ENCODE measurements at places on chromosomes 1 and 21.

DNA sequence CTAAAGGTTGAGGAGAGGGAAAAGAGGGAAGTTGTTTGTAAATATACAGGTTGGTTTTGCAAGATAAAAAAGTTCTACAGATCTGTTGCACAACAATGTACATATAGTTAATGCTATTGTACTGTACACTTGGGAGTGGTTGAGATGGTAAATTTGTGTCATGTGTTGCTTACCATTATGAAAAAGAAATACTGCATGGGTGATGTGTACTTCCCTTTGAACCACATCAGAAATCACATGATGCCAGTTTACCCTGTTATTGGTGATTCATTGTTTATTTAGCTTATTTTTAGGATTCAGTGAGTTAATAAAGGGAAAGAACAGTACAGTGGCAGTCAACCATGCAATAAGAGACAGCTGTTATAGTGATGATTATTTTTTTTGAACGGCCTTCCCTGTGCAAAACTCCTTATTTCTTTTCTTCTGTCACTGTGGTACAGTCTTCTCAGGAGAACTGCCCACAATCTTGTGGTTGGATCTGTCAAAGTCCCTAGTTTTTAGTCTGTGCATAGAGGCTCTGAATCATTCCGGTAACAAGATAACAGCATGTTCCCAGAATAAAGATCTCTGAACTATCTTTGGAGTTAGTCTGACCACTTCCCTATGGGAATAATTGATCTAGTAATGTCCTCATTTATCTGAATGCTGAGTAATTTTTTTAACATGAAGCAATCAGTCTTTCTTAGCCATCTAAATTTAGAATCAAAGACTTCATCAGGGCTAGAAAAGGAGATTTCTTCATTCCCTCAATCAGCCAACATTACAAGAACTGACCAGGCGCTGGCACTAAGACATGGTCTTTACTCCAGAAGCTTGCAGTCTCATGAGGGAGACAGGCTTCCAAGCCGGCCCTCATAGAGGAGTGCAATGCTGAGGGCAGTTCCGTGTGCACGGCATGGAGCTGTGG lies 84.2 kb downstream of the SH3GLB1 start:
- no peak for DNase-seq

DNA sequence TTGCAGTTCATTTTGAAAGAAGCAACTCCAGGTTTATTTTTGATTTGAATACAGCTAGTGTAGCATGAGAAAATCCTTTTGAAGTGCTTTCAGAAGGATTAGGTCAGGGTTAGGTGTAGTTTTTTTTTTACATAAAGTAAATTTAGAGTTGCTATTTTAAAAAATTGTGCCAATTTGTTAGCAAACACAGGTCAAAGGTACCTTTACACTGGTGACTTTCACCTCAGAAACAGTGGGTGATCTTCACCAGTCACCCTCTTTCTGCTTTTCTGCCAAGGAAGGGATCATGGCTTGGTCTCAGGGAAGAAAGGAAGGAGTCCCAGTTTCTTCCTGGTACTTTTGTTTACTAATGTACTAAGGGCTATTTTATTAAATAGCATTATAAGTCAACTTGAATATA lies 111.5 kb downstream of the SDCCAG8 start:
- no peak for DNase-seq

DNA sequence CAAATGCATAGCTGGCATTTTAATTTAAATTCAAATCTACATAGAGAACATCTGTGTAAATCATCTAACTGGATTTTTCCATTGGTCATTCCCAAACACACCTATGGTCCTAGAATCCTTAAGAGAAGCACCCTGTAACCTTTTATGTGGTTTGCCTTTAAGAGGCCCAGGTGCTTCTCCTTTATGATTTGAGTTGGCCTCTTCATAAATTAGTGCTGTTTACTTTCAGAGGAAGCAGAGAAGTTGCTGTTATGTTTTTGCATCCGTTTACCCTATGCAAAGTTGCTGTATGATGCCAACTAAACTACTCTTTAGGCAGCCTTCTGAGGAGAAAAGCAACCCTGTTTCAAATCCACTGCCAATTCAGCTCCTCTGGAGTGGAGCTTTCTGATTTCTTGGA lies 193.8 kb downstream of the HS2ST1 start:
- no peak for DNase-seq

- DNase-seq = peak; percentile 2
Observed at GRCh38 chr1:199859491-199859933, 168.0 kb upstream of the NR5A2 start.

GRCh38 chr21:38956856-38957571 lies 151.3 kb downstream of the ETS2 start:
- DNase-seq = no peak

DNA sequence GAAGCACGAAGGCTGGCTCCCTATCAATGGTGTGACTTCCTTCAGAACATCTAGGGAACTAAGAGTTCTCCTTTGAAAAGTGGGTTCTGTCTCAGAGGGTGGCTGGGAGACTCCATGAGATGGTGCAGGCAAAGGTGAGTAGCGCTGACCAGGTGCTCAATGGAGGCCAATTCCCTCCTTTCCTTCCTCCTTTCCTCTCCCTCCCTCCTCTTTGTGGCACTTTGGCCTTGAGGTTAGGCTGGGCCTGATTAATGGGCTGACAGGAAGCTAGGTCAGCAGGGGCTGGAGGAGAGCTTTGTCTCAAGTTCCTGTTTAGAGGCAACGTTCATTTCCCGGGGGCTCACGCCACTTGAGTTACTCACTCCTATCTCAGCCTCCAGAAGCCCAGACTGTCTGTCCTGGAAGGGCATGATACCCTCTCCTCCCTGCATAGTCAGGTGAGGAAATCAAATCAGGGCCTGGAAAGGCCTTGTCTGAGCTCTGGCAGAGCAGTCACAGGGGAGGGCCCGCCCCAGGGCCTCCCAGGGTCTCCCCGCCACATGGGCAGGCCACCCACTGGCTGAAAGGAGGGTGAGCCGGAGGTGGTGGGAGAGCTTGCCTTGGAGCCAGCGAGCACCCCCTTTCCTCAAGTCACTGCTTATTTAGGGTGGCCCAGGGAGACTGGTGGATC lies 58.4 kb upstream of the SSBP3 start:
- no peak for DNase-seq

- no peak for DNase-seq
Observed at GRCh38 chr1:98675282-98675681, 13.8 kb downstream of the SNX7 start.

DNA sequence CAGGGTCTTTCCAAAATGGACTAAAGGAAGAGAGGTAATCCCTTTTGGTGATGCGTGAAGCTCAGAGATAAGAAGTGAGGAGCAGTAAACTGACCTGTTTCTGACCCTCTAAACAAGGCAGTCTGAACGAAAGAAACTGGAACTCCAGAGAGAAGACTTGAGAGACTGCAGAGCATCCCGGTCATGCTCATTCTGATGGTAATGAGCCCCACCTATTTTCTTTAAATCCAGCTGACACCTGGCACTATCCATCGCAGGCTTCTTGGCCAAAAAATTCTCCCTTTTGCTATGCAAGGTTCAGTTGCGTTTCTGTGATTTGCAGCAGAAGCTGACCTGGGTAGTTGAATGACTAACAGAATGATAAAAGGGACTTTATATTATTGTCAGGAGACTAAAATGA lies 105.9 kb upstream of the KCNK2 start:
- no peak for DNase-seq

- no peak for DNase-seq
Observed at GRCh38 chr1:73781251-73781650, 416.7 kb downstream of the LRRIQ3 start.

- no peak for DNase-seq
Observed at GRCh38 chr1:65153635-65154034, 5.6 kb downstream of the AK4 start.

GRCh38 chr1:161013488-161014230 lies 7.3 kb downstream of the F11R start:
- DNase-seq = peak; percentile 77

- DNase-seq = no peak
Observed at GRCh38 chr1:29853716-29854330, 617.5 kb downstream of the PTPRU start.

DNA sequence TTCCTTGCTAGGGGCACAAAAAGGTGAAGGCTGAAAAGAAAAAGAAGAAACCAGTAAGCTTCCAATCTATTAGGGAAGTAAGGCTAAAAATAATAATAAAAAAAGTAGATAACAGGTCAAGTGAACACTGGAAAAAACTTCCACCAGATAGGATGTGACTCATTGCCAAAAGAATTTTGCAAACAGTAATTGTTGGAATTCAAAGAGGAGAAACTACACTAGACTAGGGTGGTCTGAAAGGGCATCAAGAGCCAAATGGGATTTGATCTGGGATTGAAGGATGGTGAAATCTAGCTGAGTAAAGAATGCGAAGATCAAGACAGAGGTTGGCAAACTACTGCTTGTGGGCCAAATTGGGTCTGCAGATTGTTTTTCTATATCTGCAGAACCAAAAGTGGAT lies 6.0 kb upstream of the ST6GALNAC3 start:
- no peak for DNase-seq

GRCh38 chr1:220410611-220411010 lies 117.3 kb upstream of the MARK1 start:
- no peak for DNase-seq

GRCh38 chr1:246142320-246142893 lies 364.7 kb downstream of the SMYD3 start:
- no peak for DNase-seq

DNA sequence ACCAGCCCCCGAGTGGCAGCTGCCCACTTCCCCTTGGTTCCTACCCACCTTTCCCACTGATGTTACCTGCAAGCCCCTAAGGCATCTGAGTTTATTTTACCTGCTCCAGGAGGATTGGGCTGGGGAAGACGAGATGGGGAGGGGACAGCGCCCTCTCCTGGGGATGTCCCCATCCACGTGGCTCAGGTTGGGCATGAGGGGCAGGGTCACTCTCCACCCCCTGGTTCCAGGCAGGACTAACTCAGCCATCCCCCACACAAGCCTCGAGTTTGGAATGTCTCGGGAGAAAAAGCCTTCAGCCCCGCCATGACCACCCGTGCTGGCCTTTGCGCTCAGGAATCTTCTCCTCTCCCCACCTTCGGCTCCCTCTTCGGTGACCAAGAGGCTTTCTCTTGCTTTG lies 90.0 kb downstream of the ARHGEF10L start:
- DNase-seq = no peak

- no peak for DNase-seq
Observed at GRCh38 chr1:209927466-209927865, 10.6 kb upstream of the SYT14 start.

- DNase-seq = no peak
Observed at GRCh38 chr1:38327559-38327973, 281.0 kb upstream of the POU3F1 start.
